CD4-positive, alpha-beta T cell treated with Interleukin-10 for 1 hour (primary cell): ENCODE measurements at places on chromosomes 16 and 17.

DNA sequence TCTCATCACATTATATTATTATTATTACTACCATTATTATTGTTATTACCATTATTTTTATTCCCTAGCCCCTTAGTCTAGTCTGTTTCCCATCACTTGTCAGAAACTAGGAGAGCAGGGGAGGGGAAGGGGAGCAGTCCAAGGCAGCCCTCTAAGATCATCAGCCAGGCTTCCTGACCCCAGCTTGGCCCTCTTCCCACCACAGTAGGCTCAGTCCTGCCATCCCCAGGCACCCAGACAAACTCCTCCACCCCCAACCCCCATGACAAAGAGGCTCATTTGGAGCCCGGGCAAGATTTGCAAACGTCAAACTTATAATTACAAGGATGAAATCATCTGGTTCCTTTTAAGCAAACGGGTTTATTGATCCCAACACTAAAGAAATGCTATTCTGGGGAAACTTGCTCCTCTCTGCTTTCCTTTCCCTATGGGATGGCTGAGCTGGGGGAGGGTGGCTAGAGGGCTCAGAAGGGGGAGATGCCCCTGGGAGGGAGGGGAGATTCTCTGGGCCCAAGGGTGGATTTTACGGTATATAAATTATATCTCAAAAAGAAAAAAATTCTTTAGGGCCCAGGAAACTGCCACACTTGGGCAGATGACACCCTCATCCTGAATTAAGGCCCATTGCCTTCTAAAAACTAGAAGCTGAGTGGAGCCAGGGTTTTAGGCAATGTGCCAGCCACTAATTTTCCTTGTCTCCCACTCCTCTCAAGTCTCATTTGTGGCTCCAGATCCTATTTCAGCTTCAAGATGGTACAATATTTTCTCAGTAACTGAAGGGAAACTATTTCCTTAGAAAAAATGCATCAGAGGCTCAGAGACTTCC is 4.4 kb upstream of the CBFB start:
- DNase-seq, result no peak

- no peak for DNase-seq
Measured at GRCh38 chr16:57062329-57062728, 30.1 kb upstream of the CPNE2 start.

GRCh38 chr17:63436523-63437110 is 9.5 kb downstream of the CYB561 start:
- DNase-seq, result no peak

GRCh38 chr16:4850211-4850610 is 2.9 kb downstream of the UBN1 start:
- no peak for DNase-seq

- DNase-seq, result peak; percentile 38
Measured at GRCh38 chr17:79777120-79777893, 641 bp upstream of the CBX2 start.

DNA sequence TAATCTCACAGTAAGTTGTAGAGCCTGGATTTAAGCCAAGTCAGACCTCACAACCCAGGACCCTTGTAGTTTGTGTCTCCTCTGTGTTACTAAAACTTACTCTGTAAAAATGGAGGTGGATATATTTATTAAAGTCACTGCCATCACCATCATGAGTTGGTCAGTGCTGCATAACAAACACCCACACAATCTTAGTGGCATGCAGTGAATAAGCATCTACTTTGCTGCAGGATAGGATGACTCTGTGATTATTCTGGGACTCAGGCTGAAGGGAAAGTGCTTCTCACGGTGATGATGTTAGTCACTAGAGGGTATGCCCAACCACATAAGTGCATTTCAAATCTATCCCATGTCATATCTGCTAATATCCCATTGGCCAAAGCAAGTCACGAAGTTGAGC is 398.7 kb downstream of the XYLT1 start:
- no peak for DNase-seq

DNA sequence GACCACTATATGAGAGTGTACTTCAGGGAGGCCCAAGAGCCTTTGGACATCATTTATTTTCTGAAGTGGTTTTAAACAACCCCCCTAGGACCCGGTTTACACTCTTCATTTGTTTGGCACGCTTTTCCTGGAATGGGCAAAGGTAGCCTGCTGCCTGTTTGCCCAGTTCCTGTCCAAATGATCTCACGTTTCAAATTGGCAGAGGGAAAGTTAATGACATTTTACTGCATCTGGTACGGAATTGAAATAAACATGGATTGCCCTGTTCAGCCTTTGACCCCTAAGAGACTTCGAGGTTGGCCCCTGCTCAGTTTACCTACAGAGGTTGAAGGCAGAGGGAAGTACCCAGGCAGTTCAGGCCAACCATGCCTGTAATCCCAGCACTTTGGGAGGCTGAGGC is 5.8 kb upstream of the RPRML start:
- no peak for DNase-seq
